Activated CD8-positive, alpha-beta memory T cell treated with anti-CD3 and anti-CD28 coated beads for 1 hour (primary cell): ENCODE measurements at places on chromosomes 3 and 15.

GRCh38 chr3:21017115-21017852 lies 733.7 kb downstream of the ZNF385D start:
- DNase-seq, result no peak

- DNase-seq, result no peak
Measured at GRCh38 chr3:71238355-71238757, 345.2 kb downstream of the FOXP1 start.

DNA sequence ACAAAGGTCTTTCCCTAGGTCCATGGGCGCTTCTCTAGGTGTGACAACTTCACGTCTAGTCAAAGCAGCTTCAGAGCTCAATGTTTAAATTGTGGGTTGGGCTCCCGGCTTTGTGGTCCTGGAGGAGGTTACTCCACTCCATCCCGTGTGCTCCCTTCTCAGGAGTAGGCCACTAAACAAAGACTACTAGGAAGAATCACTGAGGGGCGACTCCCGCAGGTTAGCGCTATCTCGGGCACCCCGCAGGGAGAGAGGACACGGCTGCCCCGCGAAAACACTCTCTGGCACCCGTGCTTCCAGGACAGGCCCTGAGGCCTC lies 500 bp downstream of the PARP6 start:
- DNase-seq, result no peak

- no peak for DNase-seq
Measured at GRCh38 chr3:89227218-89227617, 119.8 kb downstream of the EPHA3 start.

GRCh38 chr3:16478516-16478915 lies 35.0 kb downstream of the RFTN1 start:
- DNase-seq, result no peak

- DNase-seq, result no peak
Measured at GRCh38 chr3:186869253-186870100, 27.0 kb downstream of the ADIPOQ start.

GRCh38 chr3:120983841-120984240 lies 75.8 kb downstream of the STXBP5L start:
- DNase-seq, result no peak

- DNase-seq, result no peak
Measured at GRCh38 chr3:129001101-129001805, at the start of gene EFCC1. Gene EFCC1 (plus strand): TSS chr3:129001304. CDS start chr3:129001629, 325 bp downstream.
